ENCODE measurements at places on chromosomes 7 and 10.

DNA sequence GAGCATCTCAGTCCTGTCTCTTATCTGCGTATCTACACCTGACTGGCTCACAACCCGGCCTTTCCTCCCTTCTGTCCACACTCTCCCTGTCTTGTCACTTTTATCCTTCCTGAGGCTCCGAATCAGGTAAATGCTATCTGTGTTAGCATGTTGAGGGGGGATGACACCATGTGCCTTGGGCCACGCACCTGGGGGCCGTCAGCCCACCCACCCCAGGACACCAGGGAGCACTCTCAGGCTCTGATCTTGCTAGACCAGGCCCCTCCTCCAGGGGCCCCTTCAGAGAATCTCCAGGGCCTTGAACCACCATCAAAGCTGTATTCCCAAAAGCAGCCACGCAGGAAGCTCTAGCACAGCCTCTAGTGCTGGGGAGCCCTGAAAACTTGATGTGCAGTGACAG lies 278.7 kb upstream of the SHH start:
- no peak for DNase-seq

DNA sequence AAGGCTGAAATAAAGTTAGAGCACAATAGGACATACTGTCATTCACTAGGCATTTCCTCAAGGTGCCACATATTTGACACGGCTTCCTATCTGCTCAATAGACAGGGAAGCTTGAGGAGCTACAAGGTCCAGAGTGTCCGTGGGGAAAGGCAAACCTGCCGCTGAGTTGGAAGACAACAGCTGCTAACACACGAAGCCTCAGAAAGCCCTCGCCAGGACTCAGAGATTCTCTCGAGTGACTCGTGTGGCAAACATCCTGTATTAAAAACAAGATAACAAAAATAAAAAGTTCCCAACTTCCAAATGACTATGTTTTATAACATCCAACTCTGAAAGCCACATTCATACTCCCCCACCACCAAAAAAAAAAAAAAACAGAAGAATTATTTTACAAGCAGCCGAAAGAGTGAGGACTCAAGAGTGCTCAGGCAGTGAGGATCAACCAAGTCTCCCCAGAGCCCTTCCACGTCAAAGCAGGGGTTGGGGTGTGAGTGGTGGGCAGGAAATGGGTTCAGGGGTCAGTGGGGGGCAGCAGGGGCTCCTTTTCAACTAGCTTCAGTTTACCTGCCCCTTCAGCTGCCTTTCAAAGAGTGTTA lies 67.6 kb downstream of the STK17A start:
- DNase-seq: peak; percentile 24

DNA sequence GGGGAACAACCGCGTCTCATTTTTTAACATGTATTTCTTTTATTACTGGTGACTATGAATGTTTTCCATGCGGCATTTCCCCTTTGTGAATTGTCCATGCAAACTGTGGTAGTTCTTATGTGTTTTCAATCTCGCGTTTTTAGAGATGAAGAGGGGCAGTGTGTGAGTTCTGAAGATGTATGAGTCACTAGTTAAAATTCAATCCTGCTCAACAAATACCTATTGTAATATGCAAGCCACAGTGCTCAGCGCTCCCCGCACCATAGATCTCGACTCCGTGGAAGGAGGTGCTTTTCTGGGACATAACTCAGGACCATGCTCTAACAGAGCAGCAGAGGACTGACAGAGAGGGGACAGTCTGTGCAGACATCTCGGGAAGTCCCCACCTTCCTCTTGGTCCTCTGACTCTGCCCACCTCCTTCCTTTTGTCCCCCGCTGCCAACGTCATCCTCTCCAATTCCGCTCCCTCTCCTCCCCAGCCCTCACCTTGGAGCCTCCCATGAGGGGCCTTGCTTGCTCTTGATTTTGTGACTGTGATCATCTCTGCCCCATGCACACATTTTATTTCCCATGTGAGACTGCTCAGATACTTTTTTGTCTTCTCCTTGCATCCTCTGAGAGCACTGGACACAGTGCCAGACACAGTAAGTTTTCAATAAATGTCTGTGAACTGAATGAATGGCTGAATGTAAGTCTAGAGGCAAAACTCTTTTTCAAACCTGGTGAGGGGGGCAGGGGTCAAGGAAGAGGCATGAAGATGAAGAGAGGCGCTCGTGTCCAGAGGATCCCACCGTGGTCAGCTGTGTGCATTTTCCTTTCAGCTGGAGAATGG lies 42.7 kb upstream of the PLEKHA1 start:
- DNase-seq: no peak

DNA sequence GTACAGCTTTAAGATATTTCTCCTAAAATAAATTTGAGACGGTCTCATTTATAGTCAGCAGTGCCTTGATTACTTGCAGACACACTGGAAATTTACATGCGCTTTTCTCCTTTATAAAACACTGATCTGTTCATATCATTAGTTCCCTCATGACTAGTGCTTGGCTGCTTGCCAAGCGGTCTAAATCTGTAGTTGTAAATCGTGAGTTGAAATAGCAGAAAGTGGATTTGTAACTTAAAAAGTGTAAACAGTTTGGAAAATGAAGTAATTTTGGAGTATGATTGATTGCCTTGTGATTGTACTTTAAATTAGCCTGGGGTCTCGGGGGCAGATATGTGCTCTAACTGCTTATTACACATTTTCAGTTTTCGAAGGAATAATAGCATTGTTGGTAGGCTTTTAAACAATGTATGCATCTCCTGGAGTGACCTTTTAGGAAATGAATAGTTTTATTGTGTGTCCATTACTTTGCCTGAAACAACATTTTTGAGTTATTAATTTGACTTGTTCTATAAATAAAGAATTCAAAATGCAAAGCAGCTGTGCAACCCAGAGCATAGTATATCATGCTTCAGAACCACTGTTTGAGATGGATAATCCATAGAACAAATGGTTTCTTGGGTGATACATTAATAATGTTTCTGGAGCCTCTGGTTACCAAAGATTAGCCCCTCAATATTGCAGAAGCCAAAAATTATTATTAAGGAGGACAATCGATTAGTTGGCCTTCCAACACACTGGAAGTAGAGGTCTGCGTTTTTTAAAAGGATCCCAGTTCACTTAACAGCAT lies 73.3 kb downstream of the ARID5B start:
- DNase-seq: peak; percentile 88

- DNase-seq: no peak
Observed at GRCh38 chr10:43166207-43166879, 28.1 kb downstream of the CSGALNACT2 start.

- DNase-seq: no peak
Observed at GRCh38 chr7:156034397-156034796, 222.1 kb upstream of the SHH start.

GRCh38 chr10:11639849-11640764 lies 28.7 kb upstream of the USP6NL start:
- no peak for DNase-seq

- no peak for DNase-seq
Observed at GRCh38 chr7:50851451-50851850, 68.8 kb upstream of the GRB10 start.

DNA sequence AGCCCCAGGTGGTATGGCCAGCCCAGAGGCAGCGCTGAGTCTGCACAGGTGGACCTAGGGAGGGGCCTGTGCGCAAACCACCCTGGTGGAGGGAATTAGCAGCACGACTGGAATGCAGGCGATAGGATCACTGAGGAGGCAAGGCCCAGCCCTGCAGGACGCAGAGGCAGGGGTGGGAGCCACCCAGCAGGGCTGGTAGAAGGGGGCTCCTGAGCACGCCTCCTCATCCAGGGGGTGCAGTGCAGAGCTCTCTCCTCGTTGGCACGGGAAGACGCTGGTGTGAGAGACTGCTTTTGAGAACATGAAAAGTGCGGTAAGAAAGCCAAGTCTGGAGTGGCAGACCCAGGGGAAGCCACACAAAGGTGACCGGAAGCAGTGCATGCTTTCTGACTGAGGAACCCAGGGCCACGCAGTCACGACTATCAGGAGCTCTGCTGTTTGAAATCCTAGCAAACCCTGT lies 6.0 kb downstream of the FXYD4 start:
- DNase-seq: no peak

GRCh38 chr7:35267411-35267810 lies 13.5 kb upstream of the TBX20 start:
- DNase-seq: no peak

DNA sequence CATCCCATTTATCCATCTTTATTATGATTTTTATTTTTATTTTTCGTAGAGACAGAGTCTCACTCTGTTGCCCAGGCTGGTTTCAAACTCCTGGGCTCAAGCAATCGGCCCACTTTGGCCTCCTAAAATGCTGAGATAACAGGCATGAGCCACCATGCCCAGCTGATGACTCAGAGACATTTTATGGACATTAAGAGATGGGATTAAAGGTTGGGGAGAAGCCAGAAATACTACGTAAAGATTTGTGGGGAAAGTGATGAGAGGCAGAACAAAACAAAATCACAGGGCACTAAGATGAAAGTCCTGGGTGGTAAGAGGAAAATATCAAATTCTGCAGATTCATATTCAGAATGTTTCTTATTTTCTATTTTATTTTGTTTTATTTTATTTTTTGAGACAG lies 7.6 kb downstream of the WNT8B start:
- peak; percentile 45 for DNase-seq

DNA sequence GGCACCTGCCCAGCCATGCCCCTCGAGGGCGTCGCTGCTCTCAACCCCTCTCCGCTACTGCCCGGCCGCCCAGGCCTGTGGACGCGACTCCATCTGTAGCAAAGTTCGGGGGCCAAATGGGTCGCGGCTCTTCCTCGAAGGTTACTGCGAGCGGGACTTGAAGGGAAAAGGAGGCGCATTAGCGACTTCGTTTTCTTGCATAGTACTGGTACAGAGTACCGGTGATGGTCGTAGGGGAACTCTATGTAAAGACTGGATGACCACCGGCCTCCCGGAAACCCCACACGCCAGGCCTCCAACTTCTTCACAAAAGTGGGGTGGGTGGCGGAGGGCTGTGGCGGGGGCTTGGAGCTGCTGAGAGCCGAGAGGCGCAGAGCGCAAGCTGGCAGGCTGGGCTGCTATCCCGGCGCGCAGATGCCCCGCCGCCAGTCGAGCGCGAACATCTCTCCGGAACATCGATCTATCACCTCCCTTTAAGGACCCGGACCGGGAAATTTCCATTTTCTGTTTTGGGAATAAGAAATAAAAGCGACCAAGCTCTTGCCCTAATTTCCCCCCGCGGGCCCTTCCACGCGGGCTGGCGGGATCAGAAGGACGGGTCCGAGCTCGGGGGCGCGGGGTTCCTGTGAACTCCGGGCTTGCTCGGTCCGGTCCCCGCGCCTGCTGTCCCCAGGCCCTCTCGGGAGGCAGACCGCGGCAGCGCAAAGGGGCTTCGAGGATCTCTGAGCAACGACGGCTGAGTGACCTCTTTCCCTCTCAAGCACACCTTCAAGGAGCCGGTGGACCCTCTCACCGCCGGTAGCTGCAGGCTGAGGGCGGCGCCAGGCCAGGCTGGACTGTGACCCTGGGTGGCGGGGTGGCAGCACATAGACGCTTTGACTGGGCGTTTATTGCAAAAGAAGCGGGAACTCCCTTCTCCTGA lies 12.2 kb upstream of the FEZF1 start:
- peak; percentile 46 for DNase-seq

DNA sequence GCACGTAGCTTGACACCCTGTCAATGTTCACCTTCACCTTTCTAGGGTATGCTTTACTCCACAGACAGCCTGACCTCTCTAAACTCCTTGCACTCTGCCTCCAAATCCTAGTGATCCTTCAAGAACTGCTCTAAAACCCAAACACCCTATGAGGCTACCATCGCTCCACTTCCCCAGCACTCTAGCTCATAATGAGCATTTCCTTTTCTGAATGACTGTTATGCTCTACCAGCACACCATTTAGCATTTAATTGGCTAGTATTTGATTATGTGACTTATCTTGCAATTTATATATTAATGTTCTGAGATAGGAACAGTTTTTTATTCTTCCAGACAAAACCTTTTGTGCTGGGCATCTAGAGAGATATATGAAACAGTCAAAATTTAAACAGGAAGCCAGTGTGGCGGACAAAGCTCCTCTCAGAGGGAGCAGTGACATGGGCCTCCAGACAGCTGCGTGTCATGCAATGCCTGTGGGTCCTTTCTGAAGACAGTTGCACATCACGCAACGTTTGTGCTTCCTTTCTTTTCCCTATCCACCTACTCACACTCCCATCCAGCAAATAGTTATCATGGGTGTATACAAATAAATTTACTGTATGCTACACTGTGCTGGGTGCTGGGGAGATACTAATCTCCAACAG lies 86.3 kb downstream of the ALOX5 start:
- DNase-seq: no peak

GRCh38 chr7:142428094-142428493 lies 170.2 kb upstream of the PRSS58 start:
- no peak for DNase-seq

DNA sequence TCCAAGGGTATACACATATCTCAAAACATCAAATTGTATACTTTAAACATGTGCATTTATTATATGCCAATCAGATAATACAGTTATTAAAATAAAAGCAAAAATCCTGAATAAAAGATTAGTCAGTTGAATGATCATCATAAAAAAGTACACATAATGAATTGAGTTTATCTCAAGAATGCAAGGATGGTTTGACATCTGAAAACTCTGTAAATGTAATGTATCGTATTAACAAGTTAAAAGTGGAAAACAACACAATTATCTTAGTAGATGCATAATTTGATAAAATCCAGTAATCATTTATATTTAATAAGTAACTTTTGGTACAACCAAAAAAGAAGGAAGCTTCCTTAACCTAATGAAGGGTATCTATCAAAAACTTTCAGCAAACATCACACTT lies 86.6 kb downstream of the COL28A1 start:
- DNase-seq: no peak

DNA sequence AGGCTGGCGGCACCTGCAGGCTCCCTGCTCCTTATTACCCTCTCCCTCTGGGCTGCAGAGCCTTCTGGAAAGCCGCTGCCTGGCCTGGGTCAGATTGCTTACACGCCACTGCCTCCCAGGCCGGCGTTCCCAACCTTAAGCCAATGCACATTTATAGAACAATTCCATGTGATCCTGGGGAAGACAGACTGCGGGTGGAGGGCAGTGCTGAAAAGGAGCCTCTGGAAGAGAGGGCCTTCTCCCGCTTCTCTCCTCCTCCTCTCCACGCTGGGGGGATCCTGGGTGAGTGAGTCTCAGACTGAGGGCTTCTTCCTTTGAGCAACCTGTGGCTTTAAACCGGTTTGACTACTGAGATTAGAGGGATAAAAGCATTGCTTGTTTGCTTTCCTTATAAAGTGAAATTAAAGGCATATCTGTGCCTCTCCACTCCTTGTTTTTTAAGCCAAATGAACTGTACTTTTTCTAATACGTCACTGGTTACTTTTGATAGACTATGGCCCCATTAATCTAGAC lies 5.5 kb downstream of the TACC2 start:
- no peak for DNase-seq

DNA sequence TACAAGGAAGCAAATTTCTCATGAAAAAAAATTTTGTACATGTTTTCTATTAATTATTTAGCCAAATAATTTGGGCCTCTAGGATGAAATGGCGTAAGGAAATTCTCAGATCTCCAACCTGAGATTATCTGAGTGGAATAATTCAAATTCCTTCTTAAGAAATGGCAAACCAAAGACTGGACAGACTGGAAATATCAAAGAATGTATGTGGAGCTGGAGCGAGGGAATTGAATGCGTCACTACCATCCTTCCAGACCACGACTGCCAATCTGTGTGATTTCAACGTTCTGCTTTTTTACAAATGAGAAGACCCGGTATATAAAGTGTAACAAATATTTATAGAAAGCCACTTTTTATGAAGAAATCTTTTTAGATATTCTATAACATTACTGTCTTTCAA lies 12.4 kb upstream of the BLNK start:
- no peak for DNase-seq

- DNase-seq: no peak
Observed at GRCh38 chr7:151851782-151852181, 25.1 kb downstream of the PRKAG2 start.

- no peak for DNase-seq
Observed at GRCh38 chr10:122258136-122259074, 12.7 kb upstream of the BTBD16 start.

- no peak for DNase-seq
Observed at GRCh38 chr7:114160925-114161324, 242.1 kb upstream of the PPP1R3A start.
